ENCODE measurements at places on chromosomes 11 and 22. TPM values are rescaled to one million over a fixed set of nuclear protein-coding genes. Genes with fewer than 3 reads are reported as not detected.

ANO9 gene
- not detected for polyA plus RNA-seq

C11orf87 gene
- polyA plus RNA-seq: 0.11 TPM

CENPM gene
- 30.4 TPM for polyA plus RNA-seq

KCNJ11 gene
- not detected for polyA plus RNA-seq

TMEM86A gene
- polyA plus RNA-seq: 0.71 TPM

TMEM80 gene
- polyA plus RNA-seq: 21.7 TPM

APOA5 gene
- not detected for polyA plus RNA-seq

LDHAL6A gene
- polyA plus RNA-seq: not detected

SLC37A2 gene
- 0.75 TPM for polyA plus RNA-seq

ZBTB16 gene
- not detected for polyA plus RNA-seq

TTC9C gene
- 32.6 TPM for polyA plus RNA-seq

MYH9 gene
- 340 TPM for polyA plus RNA-seq

SAA2 gene
- 0.55 TPM for polyA plus RNA-seq

IL10RA gene
- polyA plus RNA-seq: not detected

OR52I1 gene
- polyA plus RNA-seq: not detected

KCNJ1 gene
- not detected for polyA plus RNA-seq

PNPLA5 gene
- polyA plus RNA-seq: not detected

KCNQ1OT1 gene
- polyA plus RNA-seq: 0.18 TPM

SYT8 gene
- not detected for polyA plus RNA-seq

SLC15A3 gene
- 14.1 TPM for polyA plus RNA-seq

PATE1 gene
- not detected for polyA plus RNA-seq

MAPK11 gene
- polyA plus RNA-seq: 11.2 TPM

KRTAP5-2 gene
- polyA plus RNA-seq: not detected
